ENCODE measurements at places on chromosomes 3 and 15.

- no peak for DNase-seq
These were observed 258.6 kb downstream of the RORA start for GRCh38 chr15:60970246-60971170.

DNA sequence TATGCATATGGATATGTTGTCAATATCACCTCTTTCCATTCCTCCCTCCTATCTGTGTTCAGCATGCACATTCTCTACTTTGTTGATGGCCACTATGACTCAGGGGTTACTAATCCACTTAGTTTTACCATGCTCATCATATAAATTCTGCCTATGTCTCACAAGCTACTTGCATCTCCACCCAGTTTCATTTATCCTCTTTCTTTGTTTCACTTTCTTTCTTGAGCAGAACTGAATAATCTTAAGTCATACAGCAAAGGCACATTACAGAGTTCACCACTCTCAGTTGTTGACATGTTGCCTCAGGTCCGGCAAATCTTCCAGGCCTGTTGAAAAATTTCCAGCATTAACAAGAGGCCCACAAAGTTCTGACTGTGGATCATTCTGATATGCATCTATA, 71.5 kb downstream of the SSR3 start:
- DNase-seq = no peak

DNA sequence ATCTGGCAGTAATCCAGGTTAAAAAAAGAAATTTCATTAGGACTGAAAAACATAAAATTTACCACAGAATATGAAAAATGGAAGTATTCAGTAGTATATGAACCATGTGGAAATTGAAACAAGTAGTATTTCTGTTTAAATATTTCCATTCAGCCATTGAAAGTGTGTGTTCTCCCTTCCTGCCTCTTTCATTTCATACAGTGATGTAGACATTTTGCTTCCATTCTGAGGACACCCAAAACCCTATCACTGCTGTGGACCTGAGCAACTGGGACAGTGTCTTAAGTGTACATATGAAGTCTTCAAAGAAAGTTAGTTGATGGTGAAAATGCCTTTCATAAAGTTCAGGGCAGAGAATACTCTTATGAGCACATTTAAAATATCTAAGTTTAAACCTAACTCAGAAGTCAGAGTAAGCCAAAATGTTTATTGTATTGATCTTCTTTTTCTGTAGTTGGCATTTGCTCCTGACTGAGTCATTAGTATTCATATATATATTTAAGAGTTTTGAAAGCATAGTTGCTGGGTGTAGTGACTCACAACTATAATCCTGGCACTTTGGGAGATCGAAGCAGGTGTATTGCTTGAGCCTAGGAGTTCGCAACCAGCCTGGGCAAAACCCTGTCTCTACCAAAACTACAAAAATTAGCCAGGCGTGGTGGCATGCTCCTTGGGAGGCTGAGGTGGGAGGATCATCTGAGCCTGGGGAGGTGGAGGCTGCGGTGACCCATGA, 198.8 kb downstream of the KLHL25 start:
- DNase-seq = no peak

- no peak for DNase-seq
These were observed 4.7 kb downstream of the BAHD1 start for GRCh38 chr15:40445421-40445922.

DNA sequence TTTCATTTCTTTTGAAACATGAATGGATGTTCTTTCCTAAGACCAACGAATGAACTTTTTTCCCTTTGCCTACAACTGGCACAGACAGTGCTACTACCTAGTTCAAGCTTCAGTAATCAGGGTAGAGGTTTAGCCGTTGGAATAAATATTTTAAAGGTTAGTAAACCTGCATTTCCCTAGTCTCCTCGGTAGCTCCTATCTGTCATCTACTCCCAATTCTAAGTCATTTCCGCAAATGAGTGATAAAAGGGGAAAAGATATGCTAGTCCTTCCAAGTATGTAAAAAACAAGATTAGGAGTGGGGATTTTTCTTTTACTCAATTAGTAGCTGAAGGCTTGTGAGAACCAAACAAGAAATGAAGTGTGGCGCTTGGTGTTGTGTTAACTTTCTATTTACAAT, 15.2 kb downstream of the SLTM start:
- no peak for DNase-seq

GRCh38 chr3:79086514-79086913, 681.3 kb downstream of the ROBO1 start:
- DNase-seq = no peak

DNA sequence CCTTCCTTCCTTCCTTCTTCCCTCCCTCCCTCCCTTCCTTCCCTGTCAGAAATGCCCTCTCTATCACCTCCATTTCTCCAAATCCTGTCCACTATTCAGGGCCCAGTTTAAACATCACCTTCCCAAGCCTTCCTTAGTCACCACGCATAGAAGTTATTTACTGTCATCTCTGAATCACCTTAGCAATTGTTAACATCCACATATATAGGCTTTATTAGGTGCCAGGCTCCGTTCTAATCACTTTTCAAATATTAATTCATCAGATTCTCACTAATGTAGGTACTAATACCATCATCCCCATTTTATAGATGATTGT, 1.1 kb upstream of the MAGEF1 start:
- DNase-seq = no peak

DNA sequence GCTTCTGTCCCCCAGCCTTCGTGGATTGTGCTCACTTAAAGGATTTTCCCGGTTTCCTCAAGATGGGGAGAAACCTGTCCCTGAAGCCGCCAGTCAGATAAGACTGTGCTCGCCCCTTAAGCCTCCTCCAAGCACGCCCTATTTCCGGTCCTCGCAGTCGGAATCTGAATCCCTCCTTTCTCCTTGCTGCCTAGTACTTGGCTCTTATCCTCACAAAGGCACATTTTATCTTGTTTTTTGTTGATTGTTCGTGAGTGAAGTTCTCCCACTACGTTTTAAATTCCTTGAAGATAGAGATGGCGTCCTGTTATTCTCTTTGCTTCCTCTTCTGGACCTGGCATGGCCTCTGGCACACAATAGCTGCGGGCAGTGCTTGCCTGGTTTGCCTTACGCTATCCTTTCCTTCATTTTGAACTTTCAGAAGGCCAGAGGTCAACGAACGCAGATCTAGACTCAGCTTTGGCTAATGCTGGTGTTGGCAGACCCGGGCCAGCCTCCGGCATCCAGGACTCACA, 1.7 kb downstream of the CLDN11 start:
- DNase-seq = no peak

DNA sequence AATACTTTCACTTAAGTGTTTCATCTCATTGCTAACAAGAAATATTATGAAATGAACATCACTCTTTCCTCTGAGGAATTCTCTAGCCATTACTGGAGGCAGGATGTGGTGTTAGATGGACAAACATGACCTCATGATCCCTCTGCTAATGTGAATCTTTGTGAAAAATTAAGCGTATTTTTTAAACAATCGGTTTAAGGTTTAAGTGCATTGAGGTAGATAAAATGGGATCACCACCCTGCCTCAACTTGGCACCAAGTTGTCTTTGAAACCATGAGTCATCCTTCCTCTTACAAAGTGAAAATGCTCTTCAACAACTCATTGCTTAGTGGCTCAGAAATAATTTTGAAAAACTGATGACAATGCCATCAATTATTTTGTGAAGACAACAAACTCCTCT, 76.0 kb upstream of the DCBLD2 start:
- DNase-seq = no peak

DNA sequence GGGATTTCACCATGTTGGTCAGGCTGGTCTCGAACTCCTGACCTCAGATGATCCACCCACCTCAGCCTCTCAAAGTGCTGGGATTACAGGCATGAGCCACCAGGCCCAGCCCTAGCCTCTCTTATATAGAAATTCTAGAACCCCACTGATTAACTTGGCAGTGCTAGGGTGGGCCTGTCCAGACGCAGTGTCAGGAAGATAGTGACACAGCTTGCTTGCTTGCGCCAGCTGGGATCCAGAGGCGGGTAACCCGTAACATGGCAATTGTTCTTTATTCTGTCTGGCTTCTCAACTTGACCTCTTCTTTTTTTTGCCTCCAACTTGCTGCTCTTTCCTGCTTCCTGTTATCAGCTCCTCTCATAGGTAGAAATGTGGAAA, 16.2 kb downstream of the CEP19 start:
- DNase-seq = no peak

GRCh38 chr15:36658312-36658711, 78.9 kb downstream of the CDIN1 start:
- no peak for DNase-seq

- DNase-seq = no peak
These were observed 1496.1 kb downstream of the OTOL1 start for GRCh38 chr3:162992741-162993140.

DNA sequence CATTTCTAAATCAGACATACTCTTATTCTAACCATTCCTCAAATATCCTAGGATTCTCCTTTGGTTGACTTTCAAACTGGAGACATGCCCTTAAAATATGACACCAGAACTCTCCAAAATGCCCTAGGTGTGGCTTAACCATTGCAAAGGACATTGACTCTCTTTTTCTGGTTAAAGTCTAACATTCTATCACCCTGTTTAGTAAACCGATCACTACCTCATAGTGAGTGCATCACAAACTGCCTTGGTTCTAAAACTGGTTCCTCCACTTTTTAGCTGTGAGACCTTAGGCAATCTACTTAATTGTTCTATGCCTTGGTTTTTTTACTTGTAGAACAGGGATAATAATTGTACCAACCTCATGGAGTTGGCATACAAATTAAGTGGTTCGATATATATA, 224.3 kb downstream of the CDIN1 start:
- DNase-seq = no peak

DNA sequence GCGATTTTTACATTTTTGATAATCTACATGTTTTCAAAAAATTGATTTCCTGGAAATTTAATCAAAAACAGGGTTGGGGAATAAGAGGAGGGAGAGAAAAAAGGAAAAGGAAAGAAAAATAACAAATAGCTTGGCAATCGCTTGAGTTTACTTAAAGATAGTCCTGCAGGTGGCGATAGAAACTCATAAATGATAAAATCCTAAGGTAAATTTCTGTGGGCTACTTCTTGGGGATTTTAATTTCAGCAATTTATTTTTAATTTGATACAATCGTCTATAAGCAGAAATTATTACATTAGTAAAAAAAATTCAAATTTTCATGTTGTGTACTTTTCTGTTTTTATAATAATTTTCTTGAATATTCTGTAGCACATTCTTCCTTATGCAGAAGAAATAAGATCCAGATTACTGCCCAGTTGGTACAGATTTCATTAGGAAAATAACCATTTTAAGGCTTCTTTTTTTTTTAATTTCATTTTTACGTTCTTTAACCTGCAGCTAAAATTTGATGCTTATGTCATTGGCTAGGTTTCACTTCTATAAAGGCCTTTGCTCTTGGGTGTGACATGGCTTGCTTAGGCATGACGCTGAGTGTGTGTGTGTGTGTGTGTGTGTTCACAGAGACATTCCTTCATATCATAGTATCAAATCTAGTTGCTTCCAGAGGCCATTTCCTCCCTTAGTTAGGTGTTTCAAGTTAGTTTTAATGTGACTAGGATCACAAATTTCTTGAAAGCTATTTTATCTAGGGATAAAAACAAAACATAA, 181.8 kb downstream of the MCTP2 start:
- no peak for DNase-seq

DNA sequence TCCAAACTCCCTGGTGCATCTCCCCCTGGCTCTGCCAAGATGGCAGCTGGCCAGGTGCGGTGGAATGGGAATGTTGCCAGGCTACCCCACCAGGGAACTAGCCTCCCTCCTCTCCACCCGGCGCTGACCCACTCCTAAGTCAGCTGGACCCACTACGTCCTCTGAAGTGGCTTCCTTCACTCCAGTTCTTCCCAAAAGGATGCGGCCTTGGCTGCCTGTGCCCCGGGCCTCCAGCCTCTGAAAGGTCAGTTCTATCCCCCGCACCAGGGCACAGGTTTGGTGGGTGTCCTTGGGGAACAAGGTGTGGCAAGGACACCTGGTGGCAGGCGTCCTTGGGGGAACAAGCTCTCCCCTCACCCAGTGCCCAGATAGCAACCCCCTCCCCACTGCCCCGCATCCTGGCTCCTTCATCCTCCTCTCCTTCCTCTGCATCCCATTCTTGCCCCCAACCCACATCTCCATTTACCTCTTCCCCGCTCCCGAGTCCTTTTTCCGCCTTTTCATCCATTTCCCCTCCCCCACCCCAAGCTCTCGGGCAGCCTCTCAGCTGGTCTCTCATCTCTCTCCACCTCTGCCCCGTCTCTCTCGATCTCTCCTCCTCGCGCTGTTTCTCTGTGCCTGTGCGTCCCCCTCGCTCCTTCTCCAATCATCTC, 54.0 kb downstream of the LHFPL4 start:
- no peak for DNase-seq

- DNase-seq = no peak
These were observed 92.1 kb upstream of the TSPAN3 start for GRCh38 chr15:77162872-77163633.

DNA sequence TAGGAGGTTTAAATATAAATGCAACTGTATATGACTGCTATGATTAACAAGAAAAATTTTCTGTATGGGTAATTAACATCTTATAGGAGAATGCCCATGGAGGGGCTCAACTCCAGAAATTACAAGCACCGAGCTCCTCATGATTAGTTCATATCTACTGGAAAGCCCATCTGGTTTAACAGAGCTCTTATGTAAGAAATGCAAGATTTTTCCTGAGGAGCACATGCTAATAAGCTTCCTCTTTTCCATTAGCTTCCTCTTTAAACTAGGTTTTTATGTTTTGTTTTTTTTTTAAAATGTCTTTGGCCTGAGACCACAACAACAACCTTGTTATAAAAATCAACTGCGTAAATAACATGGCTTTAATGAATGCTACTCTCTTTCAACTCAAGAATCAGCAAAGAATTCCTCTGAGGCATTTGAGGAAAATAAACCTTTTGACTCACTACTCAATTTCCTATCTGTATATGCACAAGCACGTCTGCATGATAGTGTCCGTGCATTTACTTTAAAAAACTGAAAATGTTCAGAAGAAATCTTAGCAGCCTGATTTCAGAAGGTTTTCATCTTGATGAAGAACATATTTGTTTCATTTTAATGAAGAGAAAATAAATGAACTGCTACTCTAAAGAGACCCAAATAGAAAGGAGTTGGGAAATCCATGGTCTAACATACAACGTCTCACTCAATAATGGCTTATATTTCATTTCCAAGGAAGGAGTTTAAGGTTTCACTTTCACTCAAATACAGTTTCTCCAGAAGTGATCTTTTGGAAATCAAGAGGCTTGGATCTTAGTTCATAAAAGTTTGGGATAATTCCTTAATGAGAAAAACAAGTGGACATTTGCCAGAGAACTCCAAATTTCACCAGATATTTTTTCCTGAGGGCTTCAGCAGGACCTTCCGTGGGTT, 180.8 kb downstream of the KCNAB1 start:
- DNase-seq = no peak
